ENCODE measurements at places on chromosomes 5 and 9.
A peak's percentile ranks its signal among the peaks of the same experiment; 100 is the strongest.

DNA sequence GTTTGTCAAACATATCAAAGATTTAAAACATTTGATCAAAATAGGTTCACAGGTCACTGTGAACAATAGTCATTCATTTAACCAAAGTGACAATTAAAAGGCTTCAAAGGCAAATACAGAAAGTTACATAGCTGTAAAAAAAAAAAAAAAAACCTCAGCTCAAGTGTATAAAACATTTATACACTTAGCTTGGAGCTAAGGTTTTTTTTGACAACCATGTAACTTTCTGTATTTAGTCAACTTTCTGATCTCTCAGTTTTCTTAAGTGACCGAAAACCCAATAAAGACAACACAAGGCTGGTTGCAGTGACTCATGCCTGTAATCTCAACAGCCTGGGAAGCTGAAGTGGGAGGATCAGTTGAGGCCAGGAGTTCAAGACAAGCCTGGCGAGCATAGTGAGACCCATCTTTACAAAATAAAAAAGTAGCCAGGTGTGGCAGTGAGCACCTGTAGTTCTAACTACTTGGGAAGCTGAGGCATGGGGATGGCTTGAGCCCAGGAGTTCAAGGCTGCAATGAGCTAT lies 16.4 kb upstream of the UBTD2 start:
- no peak overlapping the region for H3K27ac ChIP-seq
- no peaks in the 10 kb centered on the region for H3K36me3 ChIP-seq
- no peak overlapping the region for H3K4me3 ChIP-seq
- peaks cover 23% of the 10 kb centered on the region for H3K27me3 ChIP-seq
- no peak for DNase-seq

DNA sequence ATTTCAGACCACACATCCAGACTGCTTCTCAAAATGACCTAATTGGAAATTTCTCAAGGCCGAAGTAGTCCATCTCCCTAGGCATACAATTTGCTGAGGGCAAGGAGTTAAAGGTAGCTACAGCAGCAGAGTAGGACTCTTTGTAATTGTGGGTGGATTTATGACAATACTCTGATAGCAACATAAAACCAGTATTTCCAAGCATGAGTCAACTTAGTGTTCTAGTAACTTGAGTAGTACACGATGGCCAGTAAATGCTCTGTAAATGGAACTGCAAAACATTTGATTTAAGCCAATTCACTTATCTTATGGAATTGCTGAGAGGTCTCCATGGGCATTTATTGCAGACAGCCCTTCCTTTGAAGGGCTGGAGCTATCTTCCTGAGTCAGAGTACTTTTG lies 352.2 kb downstream of the PLK2 start:
- H3K27me3 ChIP-seq = no peaks in the 10 kb centered on the region
- no peak for DNase-seq
- H3K27ac ChIP-seq = no peak overlapping the region
- peaks cover 2% of the 10 kb centered on the region for H3K36me3 ChIP-seq
- no peaks in the 10 kb centered on the region for H3K4me1 ChIP-seq
- no peak overlapping the region for H3K4me3 ChIP-seq

GRCh38 chr9:83423815-83424707 lies 114.1 kb downstream of the FRMD3 start:
- no peak for DNase-seq
- no peak overlapping the region for H3K4me3 ChIP-seq
- no peaks in the 10 kb centered on the region for H3K27me3 ChIP-seq
- H3K36me3 ChIP-seq = no peaks in the 10 kb centered on the region
- H3K27ac ChIP-seq = no peak overlapping the region

DNA sequence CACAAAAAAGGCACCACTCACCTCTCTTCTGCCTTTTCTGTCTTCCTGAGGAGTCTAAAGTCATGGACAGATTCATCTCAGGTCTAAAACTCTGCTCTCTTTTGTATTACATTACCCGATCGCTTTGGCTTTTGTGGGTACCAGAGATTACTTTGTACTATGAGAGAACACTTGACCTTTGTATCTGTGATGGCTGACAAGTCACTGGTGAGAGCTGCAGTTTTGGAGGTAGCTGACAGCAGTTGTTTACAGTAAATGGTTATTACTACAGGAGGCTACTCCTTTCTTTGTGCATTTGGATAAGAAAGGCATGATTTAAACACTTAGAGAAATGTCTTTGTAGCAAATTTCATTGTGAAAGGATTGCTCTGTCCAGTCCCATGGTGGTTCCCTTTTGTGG lies 307.3 kb downstream of the FBXL17 start:
- no peak for DNase-seq
- no peaks in the 10 kb centered on the region for H3K27me3 ChIP-seq
- H3K4me3 ChIP-seq = no peak overlapping the region
- H3K36me3 ChIP-seq = peaks cover 2% of the 10 kb centered on the region

- H3K27me3 ChIP-seq = no peaks in the 10 kb centered on the region
- H3K36me3 ChIP-seq = no peaks in the 10 kb centered on the region
- no peak overlapping the region for H3K4me3 ChIP-seq
- no peak overlapping the region for H3K27ac ChIP-seq
Measured at GRCh38 chr5:124538931-124539330, 207.5 kb downstream of the ZNF608 start.

GRCh38 chr5:5581080-5581479 lies 158.6 kb downstream of the ICE1 start:
- peaks cover 10% of the 10 kb centered on the region for H3K27me3 ChIP-seq
- no peaks in the 10 kb centered on the region for H3K36me3 ChIP-seq
- no peak for DNase-seq
- no peak overlapping the region for H3K4me3 ChIP-seq

DNA sequence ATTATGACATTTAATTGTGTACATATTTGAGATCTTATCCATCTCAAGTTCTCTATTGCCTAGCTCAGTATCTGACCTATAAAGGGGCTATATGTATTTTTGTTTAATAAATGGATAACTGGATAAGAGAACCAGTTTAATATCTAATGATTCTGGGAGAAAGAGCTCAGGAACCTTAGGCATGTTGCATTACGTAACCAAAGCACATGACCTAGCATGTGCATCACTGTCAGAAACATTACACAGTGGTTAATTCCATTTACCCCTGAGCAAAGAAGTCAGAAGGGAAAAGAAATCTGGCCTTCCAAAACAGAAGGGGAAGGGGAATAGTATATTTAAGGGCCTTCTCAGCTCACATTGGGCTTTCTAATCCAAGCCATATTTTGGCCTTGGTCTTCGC lies 12.3 kb downstream of the PAPPA start:
- no peak overlapping the region for H3K27ac ChIP-seq
- H3K36me3 ChIP-seq = no peaks in the 10 kb centered on the region
- H3K4me3 ChIP-seq = no peak overlapping the region
- no peaks in the 10 kb centered on the region for H3K27me3 ChIP-seq

- H3K4me1 ChIP-seq = no peaks in the 10 kb centered on the region
- no peaks in the 10 kb centered on the region for H3K36me3 ChIP-seq
- H3K27me3 ChIP-seq = no peaks in the 10 kb centered on the region
- DNase-seq = no peak
- H3K4me3 ChIP-seq = no peak overlapping the region
- H3K27ac ChIP-seq = no peak overlapping the region
Measured at GRCh38 chr5:63011158-63011557, 432.5 kb downstream of the LRRC70 start.

DNA sequence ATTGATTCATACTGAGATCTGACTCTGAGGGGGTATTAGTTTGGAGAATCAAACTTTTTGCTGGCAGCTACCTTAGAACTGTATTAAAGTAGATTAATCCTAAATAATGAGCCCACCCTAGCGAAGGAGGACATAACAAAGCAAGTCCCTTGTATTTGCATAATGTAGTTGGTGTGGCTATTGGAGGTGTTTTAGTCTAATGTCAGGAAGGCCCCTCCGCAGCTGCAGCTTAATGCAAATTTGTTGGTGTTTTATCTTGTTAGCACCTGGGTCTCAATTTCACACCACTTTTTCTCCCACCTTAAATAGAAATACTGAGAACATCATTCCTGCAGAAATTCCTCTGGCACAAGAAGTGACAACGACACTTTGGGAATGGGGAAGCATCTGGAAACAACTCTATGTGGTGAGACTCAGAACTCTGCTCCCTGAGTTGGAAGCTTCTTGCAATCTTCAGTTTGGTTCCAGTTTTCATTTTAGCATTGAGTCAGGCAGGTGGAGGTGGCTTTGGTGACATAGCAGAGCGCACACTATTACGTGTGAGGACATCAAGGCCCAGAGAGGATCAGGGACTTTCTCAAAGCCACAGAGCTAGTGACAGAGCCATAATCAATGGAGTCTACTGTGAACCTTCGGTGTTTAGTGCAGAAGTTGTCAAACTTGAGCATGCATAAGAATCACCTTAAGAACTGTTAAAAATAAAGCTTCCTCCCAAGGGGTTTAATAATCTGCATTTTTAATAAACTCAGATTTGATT lies 33.9 kb downstream of the DOCK2 start:
- H3K27me3 ChIP-seq = no peaks in the 10 kb centered on the region
- H3K27ac ChIP-seq = no peak overlapping the region
- DNase-seq = no peak
- H3K4me1 ChIP-seq = peaks cover 42% of the 10 kb centered on the region
- peaks cover 39% of the 10 kb centered on the region for H3K36me3 ChIP-seq

GRCh38 chr9:76559286-76559685 lies 100.3 kb downstream of the GCNT1 start:
- H3K36me3 ChIP-seq = no peaks in the 10 kb centered on the region
- no peak overlapping the region for H3K27ac ChIP-seq
- no peak overlapping the region for H3K4me3 ChIP-seq
- no peaks in the 10 kb centered on the region for H3K27me3 ChIP-seq
- no peak for DNase-seq
- H3K4me1 ChIP-seq = no peaks in the 10 kb centered on the region

DNA sequence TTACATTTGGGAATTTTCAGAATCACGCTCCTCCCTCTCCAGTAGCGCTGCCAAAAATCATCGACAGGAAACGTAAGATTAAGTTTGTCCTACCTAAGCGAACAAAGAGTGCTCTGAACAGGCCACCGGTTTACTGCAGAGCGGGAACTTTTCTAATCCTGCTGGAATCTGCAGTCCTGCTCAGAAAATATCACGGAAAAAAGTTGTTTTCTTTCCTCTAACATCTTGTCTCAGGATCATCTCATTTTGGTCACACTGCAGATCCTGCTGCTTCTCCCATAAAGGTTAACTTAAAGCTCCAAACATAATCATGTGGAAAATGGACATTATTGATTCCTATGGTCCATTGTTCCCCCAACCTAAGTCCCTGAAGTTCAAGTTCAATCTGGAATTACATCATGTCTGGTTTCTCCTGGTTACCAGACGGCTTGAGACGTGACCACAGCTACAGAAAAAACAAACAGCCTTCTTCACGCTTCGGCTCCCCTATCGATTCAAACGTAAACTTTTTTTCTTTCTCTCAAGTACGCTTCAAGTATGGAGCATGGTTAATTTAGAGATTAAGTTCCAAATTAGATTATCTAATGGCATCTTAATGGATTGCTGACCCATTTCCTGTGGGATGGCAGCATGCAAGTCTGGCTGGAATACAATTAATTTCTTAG lies 217.6 kb downstream of the NFIB start:
- no peaks in the 10 kb centered on the region for H3K4me1 ChIP-seq
- no peaks in the 10 kb centered on the region for H3K36me3 ChIP-seq
- no peak overlapping the region for H3K4me3 ChIP-seq
- no peaks in the 10 kb centered on the region for H3K27me3 ChIP-seq
- no peak overlapping the region for H3K27ac ChIP-seq
- DNase-seq = no peak

- no peak overlapping the region for H3K27ac ChIP-seq
- peaks cover 18% of the 10 kb centered on the region for H3K27me3 ChIP-seq
- peaks cover 7% of the 10 kb centered on the region for H3K36me3 ChIP-seq
Measured at GRCh38 chr9:137052998-137053943, 590 bp downstream of the ENTPD2 start.

DNA sequence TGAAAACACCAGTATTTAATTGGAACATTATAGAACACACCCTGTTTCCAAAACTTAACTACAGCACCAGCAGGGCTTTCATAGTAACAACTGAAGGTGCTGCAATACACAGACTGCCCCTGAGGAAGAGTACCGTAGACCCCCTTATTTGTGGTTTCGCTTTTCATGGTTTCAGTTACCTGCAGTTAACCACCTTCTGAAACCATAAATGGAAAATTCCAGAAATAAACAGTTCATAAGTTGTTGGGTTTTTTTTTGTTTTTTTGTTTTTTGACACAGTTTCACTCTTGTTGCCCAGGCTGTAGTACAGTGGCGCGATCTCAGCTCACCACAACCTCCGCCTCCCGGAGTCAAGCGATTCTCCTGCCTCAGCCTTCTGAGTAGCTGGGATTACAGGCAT lies 9.5 kb upstream of the GLDC start:
- H3K36me3 ChIP-seq = no peaks in the 10 kb centered on the region
- H3K4me3 ChIP-seq = peak overlapping the region; percentile 36
- H3K27ac ChIP-seq = no peak overlapping the region
- peaks cover 37% of the 10 kb centered on the region for H3K27me3 ChIP-seq

GRCh38 chr5:56175021-56175420 lies 58.1 kb downstream of the ANKRD55 start:
- no peaks in the 10 kb centered on the region for H3K4me1 ChIP-seq
- H3K27me3 ChIP-seq = peaks cover 50% of the 10 kb centered on the region
- DNase-seq = no peak
- H3K4me3 ChIP-seq = no peak overlapping the region
- H3K36me3 ChIP-seq = no peaks in the 10 kb centered on the region

GRCh38 chr5:34584165-34584564 lies 72.0 kb upstream of the RAI14 start:
- H3K36me3 ChIP-seq = no peaks in the 10 kb centered on the region
- H3K27me3 ChIP-seq = peaks cover 77% of the 10 kb centered on the region
- no peak for DNase-seq
- H3K27ac ChIP-seq = no peak overlapping the region
- H3K4me3 ChIP-seq = no peak overlapping the region

DNA sequence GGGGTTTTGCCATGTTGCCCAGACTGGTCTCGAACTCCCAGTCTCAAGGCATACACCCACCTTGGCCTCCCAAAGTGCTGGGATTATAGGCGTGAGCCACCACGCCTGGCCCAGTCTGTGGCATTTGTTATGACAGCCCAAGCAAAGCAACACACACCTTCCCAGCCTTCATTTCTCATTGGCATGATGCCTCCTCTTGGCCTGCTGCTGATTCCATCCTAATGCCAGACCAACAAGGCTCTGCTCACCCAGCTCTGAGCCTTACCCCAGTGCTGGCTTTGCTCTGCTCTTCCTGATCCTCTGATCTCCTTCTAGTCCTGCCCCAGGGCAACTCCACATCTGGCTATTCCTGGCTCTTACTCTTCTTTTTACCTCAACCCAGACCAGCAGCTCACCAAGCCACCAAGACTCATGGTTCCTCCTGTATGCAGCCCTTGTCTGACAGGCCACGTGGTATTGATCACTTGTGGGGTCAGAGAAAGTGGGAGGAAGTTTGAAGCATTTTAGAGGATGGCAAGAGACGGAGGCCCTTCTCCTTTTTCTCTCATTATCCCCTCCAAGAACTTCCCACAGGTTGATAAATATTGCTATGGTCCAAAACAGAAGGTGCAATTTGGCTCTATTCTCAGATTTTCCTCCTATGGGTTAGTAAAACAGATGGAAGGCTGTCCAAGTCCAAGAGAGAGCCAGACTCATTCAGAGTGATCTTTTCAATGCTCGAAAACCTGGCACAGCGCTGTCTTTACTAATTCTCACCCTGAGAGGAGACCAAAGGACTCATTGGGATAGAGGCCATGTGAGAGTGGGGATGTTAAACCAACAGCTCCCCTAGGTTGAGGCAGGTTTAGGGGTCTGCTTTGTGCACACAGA lies 958 bp downstream of the CD180 start:
- H3K4me3 ChIP-seq = peak overlapping the region; percentile 17
- H3K4me1 ChIP-seq = peaks cover 17% of the 10 kb centered on the region
- no peaks in the 10 kb centered on the region for H3K36me3 ChIP-seq
- H3K27me3 ChIP-seq = no peaks in the 10 kb centered on the region
- H3K27ac ChIP-seq = no peak overlapping the region

Measured in central memory CD8-positive, alpha-beta T cell (primary cell).